ENCODE measurements at places on chromosomes 3 and 15.

GRCh38 chr3:53324105-53324504, 23.2 kb downstream of the DCP1A start:
- DNase-seq: no peak

GRCh38 chr3:70360979-70361760, 48.7 kb upstream of the MDFIC2 start:
- DNase-seq: no peak

DNA sequence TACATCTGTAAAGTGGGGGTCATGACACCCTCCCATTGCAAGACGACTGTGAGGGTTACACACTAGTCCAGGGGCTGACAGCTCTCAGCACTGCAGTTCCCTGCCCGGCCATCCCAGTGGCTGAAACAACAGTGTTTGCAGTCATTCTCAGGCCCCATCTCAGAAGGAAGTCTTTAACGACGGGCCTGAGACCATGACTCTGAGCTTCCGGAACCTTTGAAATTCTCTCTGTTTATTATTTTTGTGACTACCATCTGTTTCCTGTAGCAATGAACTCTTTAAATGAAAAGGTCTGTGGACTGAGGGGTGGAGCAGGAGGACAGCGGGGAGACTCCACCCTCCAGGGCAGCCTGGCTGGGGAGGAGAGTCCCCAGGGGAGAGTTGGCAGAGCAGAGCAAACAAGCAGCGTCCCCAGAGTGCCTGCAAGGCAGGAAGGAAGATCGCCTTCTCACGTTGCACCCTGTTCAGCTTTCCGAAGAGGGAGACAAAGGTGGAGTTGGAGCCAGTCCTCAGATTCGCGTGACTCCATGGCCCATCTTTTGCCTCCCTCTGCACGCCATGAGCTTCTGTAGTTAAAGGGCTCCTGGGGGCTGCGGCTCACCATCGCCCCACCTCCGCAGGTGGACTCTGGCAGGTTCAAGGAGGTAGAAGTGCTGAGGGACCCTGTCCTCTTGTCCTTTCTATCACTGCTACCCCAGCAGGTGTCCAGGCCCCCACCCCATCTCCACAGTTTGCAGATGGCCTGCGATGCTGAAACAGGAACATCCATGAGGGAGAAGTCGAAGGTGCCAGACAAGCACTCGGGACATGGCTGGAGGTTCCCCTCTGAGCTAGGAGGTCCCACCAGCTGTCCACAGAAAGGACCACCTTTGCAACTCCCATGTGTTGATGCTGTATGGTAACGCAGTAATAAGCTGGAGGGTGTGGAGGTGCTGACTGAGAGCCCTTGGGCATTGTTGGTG, 525.8 kb upstream of the PROK2 start:
- no peak for DNase-seq

- DNase-seq: no peak
Observed at GRCh38 chr3:69149586-69149985, 27.2 kb upstream of the LMOD3 start.

GRCh38 chr15:31508656-31509055, 182.0 kb downstream of the KLF13 start:
- no peak for DNase-seq

DNA sequence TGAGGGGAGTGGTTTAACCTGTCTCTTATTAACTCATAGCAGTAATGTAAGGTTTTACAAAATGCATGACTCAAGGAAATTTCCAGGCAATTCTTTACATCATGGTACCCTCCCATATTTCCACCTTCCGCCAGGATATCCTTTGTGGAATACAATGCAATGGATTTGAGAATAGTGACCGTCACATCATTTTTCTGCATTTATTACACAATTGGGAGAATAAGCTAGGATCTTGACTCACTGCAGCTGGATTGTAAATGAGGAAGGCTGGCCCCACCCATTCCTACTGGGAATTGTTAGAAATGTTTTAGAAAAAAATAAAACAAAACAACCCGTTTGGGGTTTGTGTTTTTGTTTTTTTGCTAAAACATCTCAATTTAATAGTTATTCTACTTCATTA, 97.4 kb downstream of the IMPG2 start:
- DNase-seq: no peak

GRCh38 chr3:71210257-71211007, 373.1 kb downstream of the FOXP1 start:
- DNase-seq: no peak

- no peak for DNase-seq
Observed at GRCh38 chr3:139846729-139847128, 88.3 kb upstream of the CLSTN2 start.
